ENCODE measurements at places on chromosomes 5 and 9.

- no peak for DNase-seq
These were observed 12.6 kb upstream of the AQP7 start for GRCh38 chr9:33414889-33415500.

DNA sequence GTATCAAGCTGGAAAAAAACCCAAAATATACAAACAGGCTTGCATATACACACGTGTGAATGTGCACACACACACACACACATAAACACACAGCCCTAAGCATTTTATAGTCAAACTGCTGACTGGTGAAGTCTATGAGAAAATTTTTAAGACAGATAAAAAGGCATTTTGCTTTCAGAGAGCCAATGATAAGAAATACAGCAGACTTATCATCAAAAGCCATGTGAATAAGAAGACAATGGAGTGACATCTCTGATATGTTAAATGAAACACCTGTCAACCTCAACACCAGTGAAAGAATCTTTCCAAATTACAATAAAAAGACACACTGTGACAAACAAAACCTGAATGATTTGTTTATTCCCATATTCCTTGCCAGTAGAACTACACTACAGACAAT lies 233.3 kb downstream of the CDH9 start:
- DNase-seq: no peak

DNA sequence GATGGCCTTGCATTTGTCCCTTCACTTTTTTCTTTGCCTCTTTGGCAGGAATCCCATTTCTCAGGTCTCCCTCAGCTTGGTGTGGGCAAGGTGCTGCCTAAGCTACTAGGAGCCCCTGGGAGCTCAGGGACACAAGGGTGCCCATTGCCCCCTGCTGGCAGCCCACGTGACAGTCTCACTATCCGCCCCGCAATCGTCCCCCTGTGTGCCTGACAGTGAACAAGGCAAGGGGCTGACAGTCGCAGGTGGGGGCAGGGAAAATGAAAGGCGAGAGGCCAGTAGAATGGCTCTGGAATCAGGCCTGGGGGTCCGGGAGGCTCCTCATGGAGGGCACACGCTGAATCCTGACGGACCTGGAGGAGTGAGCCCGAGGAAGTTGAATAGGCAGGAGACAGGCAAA lies 2.0 kb upstream of the PCDH12 start:
- no peak for DNase-seq

GRCh38 chr5:4862500-4862899 lies 277.6 kb upstream of the ADAMTS16 start:
- no peak for DNase-seq

- DNase-seq: no peak
These were observed 25.2 kb upstream of the SYNPO start for GRCh38 chr5:150615141-150615699.

GRCh38 chr5:53425687-53426511 lies 54.5 kb upstream of the FST start:
- no peak for DNase-seq

DNA sequence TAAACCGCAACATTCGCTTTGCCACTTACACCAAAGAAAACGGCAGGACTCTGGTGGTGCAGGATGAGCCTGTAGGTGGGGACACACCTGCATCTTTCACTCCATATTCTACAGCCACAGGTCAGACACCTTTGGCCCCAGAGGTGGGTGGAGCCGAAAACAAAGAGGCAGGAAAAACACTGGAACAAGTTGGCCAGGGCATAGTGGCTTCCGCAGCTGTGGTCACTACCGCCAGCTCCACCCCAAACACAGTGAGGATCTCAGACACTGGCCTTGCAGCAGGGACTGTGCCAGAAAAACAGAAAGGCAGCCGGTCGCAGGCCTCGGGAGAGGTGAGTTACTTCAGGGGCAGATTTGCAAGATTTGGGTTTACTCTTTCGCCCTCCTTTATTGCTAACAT lies 33.8 kb downstream of the KDM3B start:
- DNase-seq: no peak

GRCh38 chr5:59146729-59147128 lies 563.9 kb downstream of the RAB3C start:
- no peak for DNase-seq

DNA sequence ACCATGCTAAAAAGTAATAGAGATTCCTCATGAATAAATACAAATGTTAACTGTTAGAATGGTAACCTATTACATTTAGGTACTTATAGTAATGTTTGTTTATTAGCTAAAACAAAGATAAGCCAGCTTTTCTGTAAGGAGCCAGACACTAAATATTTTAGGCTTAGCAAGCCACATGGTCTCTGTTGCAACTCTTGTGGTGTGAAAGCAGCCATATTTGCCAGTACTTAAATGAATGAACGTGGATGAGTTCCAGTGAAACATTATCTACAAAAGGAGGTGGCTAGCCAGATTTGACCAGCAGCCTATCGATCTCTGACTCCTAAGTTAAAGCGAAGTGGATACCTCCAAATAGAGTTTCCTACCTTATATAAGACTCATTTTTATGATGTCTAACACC lies 331.6 kb downstream of the CDH12 start:
- no peak for DNase-seq

DNA sequence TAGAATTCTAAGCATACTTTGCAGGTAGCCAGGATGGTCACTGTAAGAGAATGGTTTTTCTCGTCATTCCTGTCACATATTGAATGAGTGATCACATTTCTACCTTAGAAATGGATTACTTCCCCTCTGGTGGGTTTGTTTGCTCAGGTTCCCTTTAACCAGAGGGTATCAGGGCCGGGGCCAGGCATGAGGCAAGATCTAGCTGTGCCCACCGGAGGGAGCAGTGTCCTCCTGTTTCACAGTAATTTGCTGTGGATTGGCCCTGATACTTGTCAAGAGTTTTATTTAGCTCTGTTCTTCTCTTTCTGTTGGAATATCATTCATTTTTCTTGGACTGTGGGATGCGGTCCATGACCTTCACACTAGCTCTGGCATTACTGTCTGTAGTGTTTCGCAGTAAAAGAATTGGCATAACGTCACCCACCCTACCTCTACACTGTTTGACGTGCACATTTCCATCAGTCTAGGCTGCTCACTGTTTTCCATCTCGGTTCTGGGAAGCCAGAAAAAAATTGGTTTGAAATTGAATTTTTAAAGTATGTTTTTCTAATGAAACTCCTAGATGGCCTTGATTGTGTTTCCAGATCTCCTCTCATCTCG lies 42.4 kb upstream of the ZBED3 start:
- no peak for DNase-seq

- no peak for DNase-seq
These were observed 7.5 kb upstream of the GTF3C5 start for GRCh38 chr9:133023117-133023890.

DNA sequence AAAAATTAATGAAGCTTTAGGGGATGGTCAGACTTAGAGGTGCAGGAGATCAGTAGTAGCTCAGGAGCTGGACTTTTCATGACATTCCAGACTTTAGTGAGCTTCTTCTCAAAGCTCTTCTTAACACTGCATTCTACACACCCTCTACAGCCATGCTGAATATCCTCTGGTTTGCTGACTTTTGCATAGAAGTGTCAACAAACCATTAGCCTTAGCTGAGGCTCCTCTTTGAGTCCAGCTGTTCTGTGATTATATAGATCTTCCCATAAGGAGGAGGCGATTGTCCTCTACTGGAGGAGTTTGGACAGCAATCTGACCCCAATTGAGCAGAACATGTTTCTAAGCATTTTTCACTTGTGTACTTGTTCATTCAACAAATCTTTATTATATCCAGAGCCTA lies 75.0 kb upstream of the RUSC2 start:
- no peak for DNase-seq

- DNase-seq: no peak
These were observed 1630.1 kb upstream of the C9orf72 start for GRCh38 chr9:29203244-29203930.

GRCh38 chr5:112379542-112380325 lies 39.3 kb downstream of the EPB41L4A start:
- DNase-seq: no peak

DNA sequence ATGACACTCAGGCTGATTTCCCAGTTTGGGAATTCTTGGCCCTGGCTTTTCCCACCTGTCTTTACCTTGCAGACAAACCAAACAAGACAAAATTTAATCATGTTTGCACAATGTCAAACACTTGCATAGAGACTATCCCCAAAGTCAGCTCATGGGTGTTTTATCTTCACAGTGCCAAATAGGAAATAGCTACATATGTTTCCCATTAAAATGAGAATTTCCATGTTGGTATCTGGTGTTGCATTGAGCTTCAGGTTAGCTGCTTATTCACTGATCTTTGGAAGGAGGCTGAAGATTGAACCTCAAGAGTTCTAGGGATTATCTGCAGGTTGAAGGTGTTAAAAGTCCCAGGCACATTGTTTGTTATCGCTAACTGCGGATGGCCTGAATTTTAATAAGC lies 19.5 kb downstream of the MAP1B start:
- no peak for DNase-seq

DNA sequence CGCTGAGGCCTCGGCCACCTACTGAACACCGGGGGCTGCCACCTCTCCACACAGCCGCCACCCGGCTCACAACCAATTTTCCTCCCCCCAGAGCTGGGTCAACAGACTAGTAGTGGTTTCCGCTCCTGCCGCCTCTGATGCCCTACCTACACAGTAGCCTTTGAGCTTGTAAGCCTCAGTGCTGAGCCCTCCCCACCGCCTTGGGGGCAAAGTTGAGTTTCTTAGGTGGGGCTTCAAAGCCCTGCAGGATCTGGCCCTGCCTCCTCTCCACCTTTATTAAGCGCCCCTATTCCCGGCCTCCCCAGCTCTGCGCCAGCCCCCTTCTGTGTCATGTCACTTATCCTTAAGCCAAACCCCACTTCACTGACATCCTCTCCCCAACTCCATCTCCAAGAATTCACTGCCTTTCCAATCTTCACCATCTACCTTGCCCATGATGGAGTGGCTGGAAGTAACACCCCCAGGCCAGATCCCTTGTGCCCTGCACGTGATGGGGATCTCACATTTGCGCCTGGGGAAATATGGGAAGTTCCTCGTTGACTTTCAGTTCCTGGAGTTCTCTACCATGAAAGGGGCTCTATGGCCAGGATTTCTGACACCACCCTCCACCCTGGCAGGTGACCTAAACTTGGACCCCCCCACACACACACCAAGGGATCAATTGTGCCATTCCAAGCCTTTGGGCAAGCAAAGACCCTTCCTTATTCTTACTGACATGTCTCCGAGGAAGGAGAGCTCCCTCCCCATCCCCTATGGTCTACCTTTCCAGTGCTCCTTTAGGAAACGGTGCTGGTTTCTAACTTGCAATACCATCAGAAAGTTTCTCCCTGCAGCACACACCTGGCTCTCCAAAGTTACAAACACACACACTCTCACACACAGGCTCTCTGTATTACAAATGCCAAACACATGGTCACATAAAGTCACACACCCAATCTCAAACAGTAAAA lies 2.7 kb upstream of the CNTFR start:
- DNase-seq: no peak

DNA sequence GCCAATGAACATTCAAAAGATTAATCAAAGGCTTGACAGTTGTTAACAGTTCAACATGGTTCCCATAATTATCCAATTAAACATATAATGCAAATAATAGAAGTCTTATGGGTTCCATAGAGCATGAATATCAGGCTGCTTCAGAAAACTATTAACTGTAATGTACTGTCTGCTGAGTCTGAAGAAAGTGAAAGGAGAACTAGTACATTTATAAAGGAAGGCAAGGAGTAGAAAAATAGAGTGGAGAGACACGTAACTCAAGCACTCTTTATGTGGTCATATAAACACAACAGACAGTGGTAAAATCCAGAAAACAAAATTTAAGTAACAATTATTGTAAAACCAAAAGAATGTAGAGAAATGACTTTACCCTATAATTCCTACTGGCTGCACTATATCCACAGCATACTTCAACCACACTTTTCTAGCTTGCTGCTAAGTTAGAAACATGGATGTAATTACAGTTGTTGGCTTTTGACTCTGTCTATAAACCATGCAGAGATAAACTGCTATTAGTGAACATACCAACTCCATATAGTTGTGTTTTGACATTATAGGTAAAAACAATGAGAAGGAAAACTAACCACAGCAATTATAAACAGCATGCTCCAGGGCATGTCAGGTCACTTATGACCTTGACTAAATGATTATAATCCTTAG lies 32.7 kb downstream of the NFIB start:
- DNase-seq: no peak

DNA sequence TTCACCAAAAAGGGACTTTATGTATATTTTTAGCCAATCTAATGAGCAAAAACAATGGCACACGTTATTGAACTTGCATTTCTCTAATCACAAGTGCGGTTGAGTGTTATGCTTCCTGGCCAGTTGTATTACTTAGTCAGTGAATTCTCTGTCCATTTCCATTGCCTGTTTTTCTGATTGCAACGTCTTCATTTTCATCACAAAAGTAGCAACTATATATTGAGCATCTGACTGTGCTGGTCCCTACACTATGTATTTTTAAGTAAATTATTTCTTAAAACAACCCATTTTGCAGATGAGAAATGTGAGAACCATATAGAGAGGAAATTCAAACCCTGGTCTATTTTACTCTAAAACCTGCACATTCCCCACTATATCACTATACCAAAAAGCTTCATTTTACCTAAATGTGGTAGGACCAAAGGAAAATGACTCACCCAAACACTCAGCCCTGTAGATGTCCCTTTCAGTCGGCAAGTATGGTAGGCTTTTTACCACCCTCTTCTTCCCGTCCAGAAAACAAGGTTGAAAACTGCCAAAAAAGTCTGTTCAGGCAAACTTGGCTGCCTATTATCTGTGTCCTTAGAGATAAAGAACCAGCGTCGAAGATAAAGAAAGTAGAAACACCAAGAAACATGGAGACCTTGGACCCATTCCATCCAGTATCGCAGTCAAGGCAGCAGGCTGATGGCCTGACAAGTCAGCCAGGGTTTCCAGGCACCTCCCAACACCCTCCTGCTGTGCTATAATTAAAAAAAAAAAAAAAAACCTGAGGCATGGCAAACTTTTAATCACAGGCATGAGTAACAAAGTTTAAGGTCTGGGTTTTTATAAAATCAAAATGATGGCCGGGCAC lies 18.8 kb upstream of the FAM13B start:
- no peak for DNase-seq

DNA sequence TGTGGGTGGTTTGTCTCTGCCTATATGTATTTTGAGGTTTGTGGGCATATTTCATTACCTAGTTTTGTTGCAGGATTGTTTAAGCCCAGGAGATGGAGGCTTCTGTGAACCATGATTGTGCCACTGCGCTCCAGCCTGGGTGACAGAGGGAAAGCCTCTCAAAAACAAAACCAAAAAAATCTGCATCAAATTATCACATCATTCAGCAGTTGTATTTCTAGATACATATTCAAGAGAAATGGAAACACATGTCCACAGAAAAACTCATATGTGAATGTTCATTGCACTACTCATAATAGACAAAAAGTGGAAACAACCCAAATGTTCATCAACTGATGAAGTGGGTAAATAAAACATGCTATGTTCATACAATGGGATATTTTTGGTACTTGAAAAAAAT lies 29.9 kb downstream of the HSPA4 start:
- DNase-seq: no peak

GRCh38 chr5:146006470-146007190 lies 70.3 kb downstream of the SH3RF2 start:
- no peak for DNase-seq

All from stimulated activated CD8-positive, alpha-beta memory T cell treated with anti-CD3 and anti-CD28 coated beads, Interleukin-2, amount 100 ng/mL, for 1 hour (primary cell).